ENCODE measurements at places on chromosomes 12 and 14.
A peak's percentile ranks its signal among the peaks of the same experiment; 100 is the strongest.

DNA sequence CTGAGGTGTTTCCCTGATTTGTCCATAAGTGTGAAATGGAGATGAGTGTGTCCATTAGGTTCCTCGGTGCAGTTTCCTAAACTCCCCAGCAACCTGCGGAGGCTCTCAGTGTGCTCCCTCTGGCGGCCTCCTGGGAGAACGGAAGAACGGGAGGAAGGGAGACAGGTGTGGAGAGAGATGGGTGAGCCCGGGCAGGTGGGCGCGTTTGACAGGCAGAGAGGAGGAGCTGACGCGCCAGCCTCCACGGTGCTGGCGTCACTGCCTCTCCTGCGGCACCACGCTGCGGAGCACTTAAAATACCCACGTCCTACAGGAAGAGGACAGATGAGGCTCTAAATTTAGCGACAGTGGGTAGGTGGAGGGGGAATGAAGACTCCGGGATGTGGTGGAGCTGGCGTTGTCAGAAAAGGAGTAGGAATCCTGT, 26.8 kb upstream of the PEX5 start:
- no peak for DNase-seq

GRCh38 chr12:97995559-97995958, 519.8 kb upstream of the TMPO start:
- no peak for DNase-seq

DNA sequence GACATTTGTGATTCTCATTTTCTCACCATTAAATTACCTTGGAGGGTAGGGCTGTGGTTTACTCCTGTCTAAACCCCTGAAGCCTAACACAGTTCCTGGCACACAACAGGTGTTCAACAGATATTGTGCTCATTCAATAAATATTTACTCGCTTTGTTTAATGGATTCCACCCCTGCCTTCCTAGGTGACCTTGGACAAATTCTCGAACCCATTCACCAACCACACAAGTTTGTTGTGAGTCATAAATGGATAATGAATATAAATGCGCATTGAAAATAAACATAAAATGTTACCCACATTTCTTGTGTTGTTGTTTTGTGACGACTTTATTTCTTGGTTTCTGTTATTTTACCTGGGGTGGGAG, 362 bp upstream of the TSFM start:
- no peak for DNase-seq

- no peak for DNase-seq
These were observed 149.9 kb upstream of the RASSF8 start for GRCh38 chr12:25808604-25809003.

DNA sequence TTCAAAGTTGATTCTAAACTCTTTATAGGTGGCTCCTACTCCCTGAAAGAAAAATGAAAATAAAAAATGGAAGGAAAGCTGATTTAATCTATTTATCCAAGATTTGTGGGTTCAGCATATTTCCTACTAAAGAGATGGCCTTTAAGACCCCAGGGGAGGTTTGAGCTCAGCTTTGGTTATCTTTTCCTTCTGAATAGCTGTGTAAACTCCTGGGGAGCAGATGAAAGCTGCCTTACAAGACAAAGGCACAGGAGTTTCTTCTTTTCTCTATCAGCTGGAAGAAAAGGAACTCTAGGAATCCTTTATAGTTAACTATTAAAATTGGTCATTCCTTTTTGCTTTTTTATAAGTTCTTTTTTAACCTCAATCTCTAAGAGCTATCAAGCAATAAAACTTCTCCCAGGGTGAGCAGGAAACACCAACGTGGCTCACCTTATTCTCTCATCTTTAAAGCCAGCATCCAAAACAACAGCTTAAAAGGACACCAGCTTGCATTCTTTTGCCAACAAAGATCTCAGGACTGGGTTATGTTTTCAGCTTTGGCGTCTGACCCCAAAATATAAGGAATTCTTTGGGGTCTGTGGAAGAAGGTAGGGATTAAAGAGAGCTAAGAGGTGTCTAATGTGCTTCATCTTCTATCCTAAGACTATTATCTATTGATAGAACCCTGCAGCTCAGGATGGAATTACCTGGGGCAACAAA, 371.7 kb upstream of the KITLG start:
- DNase-seq, result no peak

DNA sequence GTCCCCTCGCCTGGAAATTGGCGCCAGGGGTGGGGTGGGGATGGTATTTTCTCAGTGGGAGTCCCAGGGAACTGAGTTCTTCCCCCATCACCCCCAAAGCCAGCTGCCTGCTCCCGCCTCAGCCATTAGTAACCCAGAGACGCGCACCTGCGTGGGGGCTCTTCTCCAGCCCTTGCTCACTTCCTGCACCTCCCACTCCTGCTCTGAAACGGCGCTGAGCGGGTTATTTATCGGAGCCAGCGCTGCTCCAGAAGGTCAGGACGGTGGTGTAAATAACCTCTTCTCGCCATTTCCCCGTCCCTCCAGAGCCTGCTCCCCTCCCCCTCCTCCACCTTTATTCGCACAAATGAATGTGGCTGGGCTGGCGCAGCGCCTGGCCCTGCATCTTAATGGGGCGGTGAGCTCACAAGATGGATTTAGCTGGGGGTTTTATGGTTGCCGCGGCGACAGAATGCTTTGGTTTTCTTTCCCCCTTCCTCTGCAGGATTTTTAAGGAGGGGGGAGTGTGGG, 12.2 kb downstream of the GPR84 start:
- DNase-seq, result no peak

DNA sequence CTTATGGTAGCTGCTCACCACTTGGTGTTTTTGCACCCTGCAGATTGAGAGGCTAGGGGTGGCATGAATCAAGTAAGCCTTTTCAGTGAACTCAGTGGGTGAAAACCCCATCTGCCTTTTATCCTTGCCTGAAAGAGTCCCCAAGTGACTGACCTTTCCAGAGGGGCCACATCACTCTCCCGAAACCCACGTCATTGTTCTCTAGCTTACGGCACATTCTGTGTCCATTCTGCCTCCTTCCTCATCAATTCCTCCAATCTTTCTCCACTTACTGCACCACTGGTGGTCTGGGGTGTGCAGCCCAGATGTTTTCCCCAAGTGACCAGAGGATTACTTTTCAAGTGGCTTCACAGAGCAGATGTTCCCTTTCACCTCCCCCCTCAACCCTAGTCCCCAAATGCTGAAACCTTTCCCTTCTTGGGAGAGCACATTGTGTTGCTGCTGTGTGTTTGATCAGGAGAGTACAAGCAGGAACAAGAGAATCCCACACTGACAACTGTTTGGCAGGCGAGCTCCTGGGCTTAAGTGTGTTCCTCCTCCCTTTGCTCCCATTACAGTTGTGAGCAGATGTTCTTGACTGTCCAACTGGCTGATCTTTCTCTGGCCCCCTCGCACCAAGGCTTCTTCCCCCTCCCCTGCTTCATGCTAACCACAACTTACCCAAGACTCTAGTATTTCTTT, 138.0 kb upstream of the IGF1 start:
- no peak for DNase-seq

DNA sequence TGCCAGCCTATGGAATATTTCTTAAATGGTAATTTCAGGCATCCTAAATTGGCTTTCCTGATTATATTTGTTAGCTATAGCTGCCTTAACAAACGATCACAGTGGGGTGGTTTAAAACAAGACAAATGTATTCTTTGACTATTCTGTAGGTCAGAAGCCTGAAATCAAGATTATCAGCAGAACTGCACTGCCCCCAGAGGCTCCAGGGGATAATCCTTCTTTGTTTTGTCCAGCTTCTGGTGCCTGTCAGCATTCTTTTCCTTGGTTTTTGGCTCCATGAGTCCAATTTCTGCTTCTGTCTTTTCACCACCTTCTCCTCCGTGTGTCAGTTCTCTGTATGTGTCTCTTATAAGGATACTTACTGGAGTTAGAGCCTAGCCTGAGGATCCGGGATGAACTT, 1282.2 kb upstream of the USP15 start:
- no peak for DNase-seq

GRCh38 chr12:4148418-4149056, 125.0 kb upstream of the CCND2 start:
- peak; percentile 44 for DNase-seq

GRCh38 chr12:60021235-60021634, 425.4 kb downstream of the SLC16A7 start:
- DNase-seq, result no peak

GRCh38 chr12:27009881-27010301, 4.3 kb downstream of the TM7SF3 start:
- DNase-seq, result no peak

DNA sequence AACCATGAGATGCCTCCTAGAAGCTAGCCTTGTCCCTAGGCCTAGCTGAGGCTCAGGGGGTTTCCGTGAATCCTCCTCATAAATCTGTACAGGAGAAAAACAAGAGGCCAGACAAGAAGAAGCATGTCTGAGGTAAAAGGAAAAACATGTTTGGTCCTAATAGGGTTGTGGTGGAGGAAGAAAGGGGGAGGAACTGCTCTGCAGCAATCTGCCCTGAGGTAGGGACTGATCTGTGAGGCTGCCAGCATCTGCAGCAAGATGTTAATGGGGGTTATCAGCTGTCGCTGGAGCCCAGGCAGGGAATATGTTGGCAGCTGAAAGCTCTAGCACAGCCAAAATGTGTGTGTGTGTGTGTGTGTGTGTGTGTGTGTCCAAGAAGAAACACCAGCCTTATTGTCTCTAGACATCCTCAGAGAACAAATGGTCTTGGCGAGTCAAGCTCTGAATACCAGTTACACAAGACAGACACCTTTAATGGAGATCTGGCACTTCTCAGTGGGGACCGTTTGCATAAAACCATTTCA, 218.5 kb downstream of the NUAK1 start:
- no peak for DNase-seq

GRCh38 chr14:100556936-100557505, 30.2 kb downstream of the BEGAIN start:
- no peak for DNase-seq

- DNase-seq, result no peak
These were observed 29.3 kb downstream of the AMN start for GRCh38 chr14:102951799-102952198.

DNA sequence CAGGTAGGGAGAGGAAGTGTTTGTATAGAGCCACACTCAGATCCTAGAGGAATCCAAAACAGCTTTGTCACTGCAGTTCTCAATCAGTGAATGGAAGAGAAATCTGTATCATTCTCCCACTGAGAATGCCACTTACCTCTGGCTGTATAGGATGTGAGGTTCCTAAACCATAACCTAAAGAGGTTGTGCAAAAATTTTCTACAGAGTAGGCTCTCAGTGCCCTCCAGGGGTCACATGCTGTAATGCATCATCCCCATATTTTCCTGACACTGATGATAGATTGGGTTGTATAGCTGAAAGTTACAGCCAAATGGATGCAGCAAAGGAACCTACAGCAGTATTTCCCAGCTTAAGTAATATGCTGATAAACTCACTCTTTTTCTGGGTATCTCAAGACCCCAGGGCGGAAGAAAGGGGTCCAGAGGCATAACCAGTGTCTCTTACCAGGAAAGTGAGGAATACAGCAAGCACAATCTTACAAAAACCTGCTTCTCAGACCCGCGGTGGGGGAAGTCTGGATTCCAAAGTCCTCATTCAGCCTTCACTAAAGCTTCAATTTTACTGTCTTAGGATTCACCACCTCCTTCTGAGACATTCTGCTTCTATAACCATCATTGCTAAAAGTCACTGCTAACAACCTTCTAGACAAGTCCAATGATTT, 3.8 kb downstream of the BCDIN3D start:
- no peak for DNase-seq

DNA sequence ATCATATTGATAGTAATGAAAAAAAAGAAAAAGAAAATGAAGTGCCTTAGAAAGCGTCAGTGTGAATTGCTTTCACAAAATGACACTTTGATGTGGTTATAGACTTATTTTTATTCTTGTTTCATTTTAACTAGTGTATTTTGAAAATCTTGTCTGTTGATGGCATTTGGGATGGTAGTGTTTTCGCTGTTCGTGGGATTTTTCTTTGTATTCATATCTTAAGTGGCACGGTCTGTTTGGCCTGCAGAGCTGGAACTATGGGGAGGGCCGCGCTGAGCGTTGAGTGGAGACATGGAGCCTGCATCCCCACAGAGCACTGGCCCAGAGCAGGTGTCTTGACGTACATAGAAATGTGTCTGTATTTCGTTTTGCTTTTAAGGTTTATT, 61.6 kb downstream of the WDR20 start:
- no peak for DNase-seq

DNA sequence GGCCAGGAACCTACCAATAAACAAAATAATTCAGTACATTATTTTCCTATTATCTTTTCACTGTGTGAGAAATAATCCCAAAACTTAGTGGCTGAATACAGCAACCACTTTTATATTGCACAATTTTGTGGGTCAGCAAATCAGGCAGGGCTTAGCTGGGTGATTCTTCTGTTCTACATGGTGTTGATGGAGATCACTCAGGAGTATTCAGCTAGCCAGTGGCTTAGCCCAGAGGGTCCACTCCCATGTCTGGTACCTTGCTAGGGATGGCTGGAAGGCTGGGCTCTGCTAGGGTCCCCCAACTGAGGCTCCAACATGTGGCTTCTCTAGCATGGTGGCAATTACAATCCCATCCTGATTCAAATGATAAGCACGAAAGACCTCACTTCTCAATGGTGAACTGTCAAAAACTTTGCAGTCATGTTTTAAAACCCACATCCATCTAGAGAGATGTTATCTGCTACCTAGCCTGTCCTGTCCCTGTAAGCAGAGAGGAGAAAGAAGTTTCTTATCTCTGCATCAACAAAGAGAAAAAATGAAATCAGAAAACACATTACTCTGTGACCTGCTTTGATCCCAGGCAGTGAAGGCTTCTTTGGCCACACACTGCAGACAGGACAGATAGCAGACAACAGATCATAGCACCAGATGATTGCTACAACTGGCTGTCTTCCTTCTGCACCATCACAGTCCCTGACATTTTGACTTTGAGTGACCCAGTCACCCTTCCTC, 51.0 kb upstream of the MYL2 start:
- DNase-seq, result no peak

DNA sequence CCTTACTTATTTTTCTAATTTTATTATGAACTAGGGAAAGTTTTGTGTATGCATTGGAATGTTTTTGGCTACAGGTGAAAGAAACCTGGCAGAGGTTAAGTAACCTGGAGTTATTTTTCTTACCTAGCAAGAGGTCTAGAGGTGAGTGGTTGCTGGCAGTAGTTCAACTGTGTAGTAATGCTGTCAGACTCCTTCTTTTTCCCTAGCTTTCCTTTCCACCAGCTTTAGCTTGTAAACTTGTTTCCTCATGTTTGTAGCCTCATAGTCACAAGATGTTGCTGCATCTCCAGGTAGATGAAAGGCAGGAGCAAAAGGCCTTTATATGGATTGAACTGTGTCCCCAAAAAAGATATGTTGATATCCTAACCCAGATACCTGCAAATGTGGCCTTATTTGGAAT, 105.1 kb upstream of the AMIGO2 start:
- no peak for DNase-seq

- no peak for DNase-seq
These were observed 29.2 kb downstream of the TMTC1 start for GRCh38 chr12:29754235-29755189.

DNA sequence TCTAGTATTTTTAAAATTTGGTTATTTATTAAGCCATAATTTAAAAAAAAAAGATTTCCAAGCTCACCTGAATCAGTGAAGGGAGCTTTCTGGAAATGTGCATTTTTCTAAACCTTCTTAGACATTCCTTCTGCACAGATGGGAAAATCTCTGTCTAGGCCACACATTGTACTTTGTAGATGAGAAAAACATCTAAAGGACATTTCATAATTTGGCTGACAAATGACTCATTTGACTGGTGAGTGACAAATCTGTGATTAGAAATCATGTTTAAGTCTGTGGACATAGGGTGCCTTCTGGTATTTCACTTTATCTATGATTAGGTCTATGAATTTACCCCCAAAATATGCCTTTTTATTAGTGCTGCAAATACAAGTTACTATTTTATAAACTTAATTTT, 1044.9 kb upstream of the FLRT2 start:
- DNase-seq, result no peak

- no peak for DNase-seq
These were observed 32.5 kb downstream of the PSMC1 start for GRCh38 chr14:90288651-90289355.

All from stimulated activated CD8-positive, alpha-beta memory T cell treated with anti-CD3 and anti-CD28 coated beads, Interleukin-15, amount 100 ng/mL, for 4 hours (primary cell).